ENCODE measurements at places on chromosomes 7 and 10.

- DNase-seq: no peak
These were observed 198.1 kb upstream of the HABP2 start for GRCh38 chr10:113354711-113355110.

DNA sequence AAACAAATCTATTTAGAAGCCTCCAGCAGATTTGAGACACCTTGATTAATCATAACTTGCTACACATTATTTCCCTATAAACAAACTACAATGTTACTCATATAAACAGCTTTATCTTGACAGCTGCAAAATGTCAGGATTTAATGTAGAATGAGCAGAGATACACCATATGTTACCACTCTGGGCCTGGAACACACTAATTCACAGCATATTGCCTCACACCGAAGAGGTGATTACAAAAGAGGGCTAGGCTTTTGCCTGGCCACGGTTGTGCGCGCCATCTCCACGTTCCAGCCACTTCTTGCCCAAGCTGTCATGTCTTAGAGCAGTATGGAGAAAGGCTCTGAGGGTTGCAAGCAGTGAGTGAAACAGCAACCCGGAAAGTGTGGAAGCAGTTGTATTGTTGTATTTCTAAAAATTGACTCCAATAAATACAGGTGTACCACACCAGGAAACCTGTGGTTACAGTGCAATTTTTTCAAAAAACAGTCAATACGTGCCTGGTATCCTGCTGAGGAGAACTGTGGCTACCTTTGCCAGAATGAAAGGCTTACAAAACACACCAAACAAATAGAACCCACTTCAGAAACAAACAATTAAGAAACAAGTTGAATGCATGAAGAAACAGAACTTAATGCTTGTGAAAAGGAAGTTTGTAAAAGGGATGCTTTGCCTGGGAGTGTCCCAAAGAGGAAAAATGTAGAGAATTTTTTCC, 498.1 kb downstream of the PLXNA4 start:
- no peak for DNase-seq

- no peak for DNase-seq
These were observed 12.5 kb downstream of the CDC123 start for GRCh38 chr10:12208460-12208859.

DNA sequence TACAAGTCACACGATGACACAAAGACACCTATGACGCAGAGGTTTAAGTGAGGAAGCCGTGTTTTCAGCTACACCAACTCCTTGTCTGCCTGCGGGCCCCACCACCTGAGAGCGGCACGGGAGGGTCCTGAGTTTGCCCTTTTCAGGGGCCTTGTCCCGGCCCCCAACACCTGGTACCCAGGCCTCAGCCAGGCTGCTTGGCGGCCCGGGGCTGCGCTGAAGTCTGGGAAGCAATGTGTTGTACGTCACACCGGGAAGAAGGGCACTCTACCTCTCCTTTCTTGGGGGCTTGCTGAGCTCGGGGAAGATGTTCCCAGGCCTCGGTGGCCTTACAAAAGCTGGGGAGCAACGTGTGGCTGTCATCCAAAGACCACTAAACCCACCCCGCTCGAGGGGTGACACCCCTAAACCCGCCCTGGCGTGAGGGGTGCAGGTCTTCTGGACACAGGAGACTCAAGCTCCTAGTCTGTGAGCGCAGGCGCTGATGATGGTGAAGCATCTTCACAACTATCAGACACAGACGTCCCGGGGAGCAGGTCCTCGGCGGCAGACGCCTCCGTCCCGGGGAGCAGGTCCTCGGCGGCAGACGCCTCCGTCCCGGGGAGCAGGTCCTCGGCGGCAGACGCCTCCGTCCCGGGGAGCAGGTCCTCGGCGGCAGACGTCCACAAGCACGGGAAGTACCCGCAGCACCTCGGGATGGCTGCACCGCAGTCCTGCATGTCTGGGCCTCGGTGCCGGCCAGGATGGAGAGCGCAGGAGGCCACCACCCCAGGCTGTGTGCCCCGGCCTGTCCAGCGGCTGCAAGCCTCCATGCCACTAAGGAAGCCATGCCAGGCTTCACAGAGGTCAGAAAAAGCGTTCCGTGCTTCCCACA, 15.4 kb downstream of the CFAP46 start:
- DNase-seq: no peak

Measured in NB4 (cell line).